ENCODE measurements at places on chromosomes 12 and 14. TPM values are rescaled to one million over a fixed set of nuclear protein-coding genes. Genes with fewer than 3 reads are reported as not detected.

GRCh38 chr14:100816950-100817901 lies 8.7 kb upstream of the MEG3 start:
- DNase-seq: no peak

DNA sequence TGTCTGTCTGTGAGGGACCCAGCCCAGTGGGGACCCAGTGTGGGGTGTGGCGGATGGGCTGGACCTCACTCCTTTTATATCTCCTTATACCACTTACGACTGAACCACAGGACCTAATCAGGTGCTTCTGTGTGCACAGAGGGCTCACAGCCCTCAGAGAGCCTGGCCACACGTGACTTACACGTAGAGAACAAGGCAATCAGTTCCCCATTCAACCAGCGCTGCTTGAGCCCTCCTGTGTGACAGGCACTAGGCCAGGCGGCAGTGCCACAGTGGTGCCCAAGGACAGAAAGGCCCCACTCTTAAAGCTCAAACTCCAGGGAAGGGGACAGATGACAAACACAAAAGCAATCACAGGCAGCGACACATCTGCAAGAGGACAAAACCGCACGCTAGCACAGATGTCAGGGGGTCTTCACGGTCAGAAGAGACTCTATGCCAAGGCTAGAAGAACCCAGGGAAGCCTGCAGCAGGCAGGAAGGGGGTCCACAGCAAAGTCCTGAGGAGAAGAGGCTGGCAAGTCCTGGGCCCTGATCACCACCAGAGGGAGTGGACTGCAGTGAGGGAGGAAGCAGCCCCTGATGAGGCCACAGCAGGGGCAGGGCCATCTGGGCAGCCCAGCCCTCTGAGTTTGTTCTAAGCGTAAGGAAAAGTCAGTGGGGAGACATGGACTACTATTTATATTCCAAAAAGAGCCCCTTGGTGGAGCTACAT lies 39.3 kb downstream of the SETD3 start:
- DNase-seq: no peak

Gene CLEC7A
- 4.6 TPM for total RNA-seq

GRCh38 chr12:59808317-59808910 lies 212.6 kb downstream of the SLC16A7 start:
- no peak for DNase-seq

DNA sequence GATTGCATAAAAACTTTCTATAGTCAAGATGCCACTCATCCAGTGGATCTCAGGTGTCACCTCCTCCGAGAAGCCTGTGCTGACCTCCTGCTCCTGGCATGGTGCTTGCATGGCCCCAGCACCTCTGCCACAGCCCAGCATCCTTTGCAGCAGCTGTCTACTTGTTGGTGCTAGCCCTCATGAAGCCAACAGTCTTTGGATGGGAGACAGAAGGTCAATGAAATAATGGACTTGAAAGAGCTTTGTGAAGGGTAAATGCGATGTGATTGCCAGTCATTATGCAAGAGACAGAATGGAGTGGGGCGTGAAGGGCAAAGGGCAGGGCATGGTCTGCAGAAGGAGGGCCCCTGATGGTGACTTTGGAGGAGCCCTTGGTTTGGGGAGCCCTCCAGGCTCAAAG lies 63.0 kb upstream of the CLMN start:
- no peak for DNase-seq

DNA sequence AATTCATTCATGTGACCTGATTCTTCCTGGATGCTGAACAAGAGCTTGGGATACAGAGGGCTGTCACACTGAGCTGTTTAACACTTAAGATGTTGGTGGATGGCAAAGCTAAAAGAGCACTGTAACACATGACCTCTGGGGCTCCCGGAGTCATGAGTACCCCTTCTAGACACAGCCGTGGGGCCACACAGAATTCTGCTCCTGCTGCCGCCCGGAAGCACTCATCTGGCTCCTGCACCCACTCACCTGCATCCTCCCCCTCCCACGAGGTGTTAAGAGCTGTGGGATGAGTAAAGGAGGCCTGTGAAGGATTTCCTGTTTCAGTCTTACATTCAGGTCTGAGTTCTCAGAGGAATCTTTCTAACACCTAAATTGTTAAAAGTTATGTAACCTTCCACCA lies 78.0 kb upstream of the SSTR1 start:
- DNase-seq: no peak

DNA sequence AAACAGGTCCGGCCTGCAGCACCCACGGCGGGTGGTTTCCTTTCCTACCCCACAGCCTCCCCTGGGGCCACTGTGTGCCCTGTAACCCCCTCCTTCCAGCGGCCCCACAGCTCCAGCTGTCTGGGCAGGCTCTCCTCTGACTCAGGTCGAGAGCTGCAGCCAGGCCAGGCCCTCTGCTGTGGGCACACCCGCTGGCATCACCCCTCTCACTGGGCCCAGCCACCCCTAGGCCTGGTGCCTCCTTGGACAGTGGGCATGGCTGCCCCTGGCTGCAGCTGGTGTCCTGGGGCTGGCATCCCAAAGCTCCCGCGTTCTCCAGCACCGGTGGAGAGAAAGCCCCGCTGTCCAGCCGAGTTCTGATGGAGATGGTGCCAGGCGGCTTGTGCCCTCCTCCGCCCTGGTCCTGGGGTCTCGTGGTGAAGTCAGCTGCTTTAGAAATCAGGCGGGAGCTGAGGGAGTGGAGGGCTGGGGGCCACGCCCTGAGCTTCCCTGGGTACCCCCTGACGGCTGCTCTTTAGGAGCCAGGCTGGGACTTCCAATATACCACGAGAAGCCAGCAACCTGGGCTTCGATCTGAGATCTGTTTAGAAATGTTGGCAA lies 114.9 kb downstream of the KIF26A start:
- no peak for DNase-seq

GRCh38 chr12:8069582-8069981 lies 3.4 kb upstream of the C3AR1 start:
- no peak for DNase-seq

DNA sequence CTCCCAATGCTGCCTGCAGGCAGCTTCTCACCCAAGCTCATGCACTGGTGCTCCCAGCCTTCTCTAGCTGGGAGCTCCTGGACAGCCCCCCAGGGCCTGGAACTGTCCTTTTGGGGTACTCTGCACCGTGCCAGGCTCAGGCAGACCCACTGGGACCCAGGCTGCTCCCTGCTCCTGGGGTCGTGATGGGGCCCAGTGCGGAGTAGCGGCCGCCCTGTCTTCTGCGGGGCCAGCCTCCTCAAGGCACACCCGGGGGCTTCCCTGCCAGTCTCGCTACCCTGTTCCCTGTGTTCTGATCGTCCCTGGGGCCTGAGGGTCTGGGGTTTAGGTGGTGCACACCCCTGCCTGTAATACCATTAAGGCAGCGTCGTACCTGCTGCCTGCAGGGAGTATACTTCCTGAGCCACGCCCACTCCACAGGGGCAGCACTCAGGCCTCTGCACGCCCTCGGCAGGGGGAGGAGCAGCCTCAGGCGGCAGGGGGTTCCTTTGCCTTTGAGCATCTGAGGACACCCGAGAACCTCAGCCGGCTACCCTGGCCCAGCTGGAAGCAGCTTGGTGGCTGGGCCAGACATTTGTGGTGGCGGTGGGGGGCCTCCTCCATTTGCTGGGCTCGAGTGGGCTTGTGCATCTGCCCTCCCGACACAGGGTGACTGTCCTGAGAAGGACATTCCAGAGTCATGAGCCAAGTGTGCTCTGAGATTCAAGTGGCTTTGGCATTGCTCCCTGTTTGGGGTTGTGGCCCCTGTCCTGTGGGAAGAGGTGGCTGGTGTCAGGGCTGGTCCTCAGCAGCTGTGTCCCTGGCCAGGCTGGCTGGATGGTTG lies 9.2 kb upstream of the CRIP2 start:
- DNase-seq: no peak

- no peak for DNase-seq
Observed at GRCh38 chr12:104823985-104824461, 134.1 kb downstream of the SLC41A2 start.

DNA sequence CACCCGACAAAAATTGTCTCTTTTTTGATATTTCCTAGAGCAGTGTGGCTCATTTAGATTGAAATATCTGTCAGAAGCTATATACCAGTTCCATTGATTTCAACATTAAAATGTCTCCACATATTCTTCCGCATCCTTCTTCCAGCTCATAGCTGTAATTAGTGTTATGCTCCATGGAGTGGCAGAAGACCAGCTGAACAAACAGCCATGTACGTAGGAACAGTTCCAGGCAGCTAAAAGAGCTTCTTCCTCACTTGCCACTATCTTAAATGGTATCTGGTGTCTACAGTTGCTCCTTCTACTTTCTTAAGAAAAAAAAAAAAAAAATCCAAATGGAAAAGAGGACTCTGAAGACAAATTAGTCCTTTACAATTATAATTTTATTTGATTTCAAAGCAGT lies 848.0 kb downstream of the DIO2 start:
- no peak for DNase-seq

- DNase-seq: no peak
Observed at GRCh38 chr12:104130760-104131159, 7.2 kb downstream of the NFYB start.

GRCh38 chr12:65614259-65614889 lies 209.9 kb upstream of the HMGA2 start:
- DNase-seq: no peak

GRCh38 chr14:52238682-52239081 lies 28.8 kb upstream of the PTGDR start:
- DNase-seq: no peak

- no peak for DNase-seq
Observed at GRCh38 chr12:119659289-119659897, 8.5 kb upstream of the PRKAB1 start.

Gene ELK3
- 36.8 TPM for total RNA-seq

DNA sequence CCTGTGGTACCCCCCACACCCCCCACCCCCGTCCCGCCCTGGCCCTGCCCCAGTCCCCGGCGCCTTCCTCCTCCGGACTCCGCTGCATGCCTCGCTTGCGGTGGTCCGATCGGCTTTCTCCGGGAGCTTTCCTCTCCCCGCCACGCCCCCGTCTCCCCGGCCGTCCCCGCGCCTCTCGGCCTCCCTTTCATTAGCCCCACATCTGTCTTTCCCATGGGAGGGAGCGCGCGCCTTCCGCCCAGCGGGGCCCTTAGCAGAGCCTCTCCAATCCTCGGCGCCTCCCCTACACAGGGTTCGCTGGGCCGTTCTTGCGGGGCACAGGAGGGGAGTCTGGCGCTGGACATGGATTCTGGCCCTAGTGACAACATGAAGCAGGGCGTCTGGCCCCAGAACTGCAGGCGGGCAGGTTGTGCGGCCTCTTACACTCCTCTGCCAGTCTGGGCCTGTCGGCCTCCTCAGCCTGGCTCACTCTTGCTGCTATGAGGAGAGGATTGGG lies 1.5 kb upstream of the EFS start:
- DNase-seq: peak; percentile 83

DNA sequence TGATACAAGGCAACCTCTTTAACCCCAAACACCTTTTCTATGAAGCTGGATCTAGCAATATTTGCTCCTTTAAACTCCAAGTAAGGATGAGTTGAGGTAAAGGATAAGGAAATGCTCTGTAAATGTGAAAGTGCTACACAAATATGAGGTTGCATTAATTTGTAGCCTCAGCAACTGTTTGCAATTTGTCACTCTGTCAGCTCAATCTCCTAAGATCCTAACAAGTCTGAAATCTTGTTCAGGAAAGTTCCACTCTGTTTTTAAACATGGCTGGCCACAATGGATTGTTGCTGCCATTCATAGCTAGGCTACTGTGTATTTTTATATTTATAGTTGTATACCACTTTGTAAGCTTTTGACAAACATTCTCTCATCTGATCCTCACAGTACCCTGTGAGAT lies 51.3 kb downstream of the SCN8A start:
- DNase-seq: no peak

GRCh38 chr14:56224229-56224628 lies 106.0 kb downstream of the PELI2 start:
- no peak for DNase-seq

Gene PRB3
- total RNA-seq: not detected

DNA sequence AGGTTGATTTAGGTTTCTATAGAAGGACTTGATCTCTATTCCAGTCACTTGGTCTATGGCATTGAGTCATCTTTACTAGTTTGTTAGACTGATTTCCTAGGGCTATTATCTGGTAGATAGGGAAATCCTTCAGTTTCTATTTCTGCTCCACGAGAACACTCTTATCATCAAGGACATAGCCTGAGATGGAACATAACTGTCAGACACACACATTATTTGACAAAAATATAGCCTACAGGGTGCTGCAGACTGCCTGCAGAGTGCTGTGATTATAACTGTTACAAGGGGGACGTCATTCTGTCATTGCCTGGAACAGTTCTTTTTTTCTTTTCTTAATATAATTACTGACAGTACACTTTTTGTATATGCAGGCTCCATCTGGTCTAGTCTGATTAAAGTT lies 82.0 kb downstream of the TMEM117 start:
- DNase-seq: no peak

- no peak for DNase-seq
Observed at GRCh38 chr12:80648881-80649280, 58.6 kb upstream of the MYF6 start.

Gene ANKRD33
- total RNA-seq: 2.9 TPM

Gene CSAD
- 38.2 TPM for total RNA-seq

Gene CCDC60
- not detected for total RNA-seq
